ENCODE measurements at places on chromosomes 2 and 18.

DNA sequence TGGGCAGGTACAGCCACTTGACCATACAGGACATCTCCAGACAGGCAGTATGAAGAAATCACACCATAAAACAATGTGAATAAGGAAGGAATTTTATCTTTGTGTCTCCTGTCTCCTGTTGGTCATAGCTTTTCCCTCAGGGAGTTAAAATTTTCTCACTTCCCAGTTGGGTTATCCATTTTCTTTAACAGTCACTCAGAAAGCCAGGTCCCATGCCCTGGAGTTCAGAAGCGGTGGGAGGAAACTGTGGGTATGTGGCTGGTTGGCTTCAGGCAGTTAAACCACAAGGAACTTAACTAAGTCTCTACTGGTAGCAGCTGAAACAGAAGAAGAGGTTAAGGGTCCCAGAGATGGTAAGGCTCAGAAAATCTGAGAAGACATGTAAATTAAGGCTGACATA, 6.5 kb upstream of the SMAD2 start:
- DNase-seq = no peak

DNA sequence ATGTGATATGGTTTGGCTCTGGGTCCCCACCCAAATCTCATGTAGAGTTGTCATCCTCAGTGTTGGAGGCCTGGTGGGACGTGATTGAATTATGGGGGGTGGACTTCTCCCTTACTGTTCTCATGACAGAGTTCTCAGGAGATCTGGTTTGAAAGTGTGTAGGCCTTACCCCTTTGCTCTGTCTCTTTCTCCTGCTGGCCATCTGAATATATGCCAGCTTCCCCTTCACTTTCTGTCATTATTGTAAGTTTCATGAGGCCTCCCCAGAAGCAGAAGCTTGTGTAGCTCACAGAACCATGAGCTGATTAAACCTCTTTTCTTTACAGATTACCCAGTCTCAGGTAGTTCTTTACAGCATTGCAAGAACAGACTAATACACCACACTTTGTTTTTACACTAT, 222.3 kb downstream of the DOK6 start:
- DNase-seq = no peak

DNA sequence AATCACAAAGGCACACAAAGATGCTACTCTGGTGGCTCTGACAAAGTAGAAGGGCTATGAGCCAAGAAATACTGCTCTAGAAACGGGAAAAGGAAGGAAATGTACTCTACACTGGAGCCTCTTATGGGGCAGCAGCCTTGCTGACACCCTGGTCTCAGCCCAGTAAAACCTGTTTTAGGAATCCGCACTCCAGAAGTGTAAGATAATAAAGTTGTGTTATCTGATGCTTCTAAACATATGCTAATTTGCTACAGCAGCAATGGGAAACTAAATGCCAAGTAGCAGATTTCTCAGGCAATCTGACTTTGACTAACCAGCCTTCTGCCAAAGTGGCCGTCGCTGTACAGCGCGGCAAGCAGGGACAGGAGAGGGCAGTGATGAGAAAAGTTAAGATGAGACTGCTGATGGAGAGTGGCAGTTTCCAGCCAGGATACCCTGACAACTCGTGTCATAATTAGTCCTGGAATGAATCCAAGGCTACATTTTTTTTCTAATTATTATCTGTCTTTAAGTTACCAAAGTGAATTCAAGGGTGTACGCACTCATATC, 99.0 kb downstream of the NETO1 start:
- no peak for DNase-seq

GRCh38 chr2:48954311-48954710, 198.8 kb upstream of the LHCGR start:
- DNase-seq = no peak

All from fibroblast of skin of right biceps (primary cell).